ENCODE measurements at places on chromosomes 7 and 10.
A peak's percentile ranks its signal among the peaks of the same experiment; 100 is the strongest.

DNA sequence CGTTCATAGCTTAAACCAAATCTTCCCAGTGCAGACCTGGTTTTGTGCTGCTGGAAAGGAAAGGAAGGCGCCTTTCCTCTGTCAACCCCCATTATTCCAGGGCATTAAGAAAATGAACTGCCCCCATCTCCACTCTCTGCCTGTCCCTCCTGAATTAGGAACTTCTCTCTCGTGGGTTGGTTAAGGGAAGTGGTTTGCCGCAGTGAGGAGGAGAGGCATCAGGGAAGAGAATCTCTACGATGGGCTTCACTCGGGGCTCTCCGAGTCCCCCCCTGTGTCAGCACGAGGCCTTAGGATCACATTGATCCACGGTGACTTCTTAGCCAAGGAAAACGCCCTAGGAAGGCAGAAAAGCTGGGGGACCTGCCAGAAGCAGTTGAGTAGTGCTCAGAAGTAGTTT lies 53.9 kb upstream of the LYZL2 start:
- DNase-seq = no peak

- no peak for DNase-seq
Observed at GRCh38 chr7:65915921-65916657, 43.2 kb downstream of the VKORC1L1 start.

DNA sequence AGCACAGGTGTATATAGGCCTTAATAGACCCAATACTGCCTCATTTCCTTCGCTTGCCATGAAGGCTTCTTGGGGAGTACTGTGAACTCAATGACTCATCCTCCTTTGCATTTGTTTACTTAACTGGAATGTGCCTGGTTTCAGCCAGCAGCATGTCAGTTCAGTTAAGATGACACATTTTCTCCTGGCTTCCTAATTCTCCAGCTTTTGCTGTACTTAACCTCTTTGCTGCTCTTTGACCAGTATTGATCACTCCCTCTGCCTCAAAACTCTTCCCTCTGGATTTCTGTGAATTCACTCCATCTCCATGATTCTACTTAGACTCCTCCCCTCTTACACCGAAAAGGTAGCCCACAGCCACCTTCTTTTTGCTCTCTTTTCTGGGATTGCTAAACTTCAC lies 135.7 kb downstream of the MAGI2 start:
- peak; percentile 46 for DNase-seq

DNA sequence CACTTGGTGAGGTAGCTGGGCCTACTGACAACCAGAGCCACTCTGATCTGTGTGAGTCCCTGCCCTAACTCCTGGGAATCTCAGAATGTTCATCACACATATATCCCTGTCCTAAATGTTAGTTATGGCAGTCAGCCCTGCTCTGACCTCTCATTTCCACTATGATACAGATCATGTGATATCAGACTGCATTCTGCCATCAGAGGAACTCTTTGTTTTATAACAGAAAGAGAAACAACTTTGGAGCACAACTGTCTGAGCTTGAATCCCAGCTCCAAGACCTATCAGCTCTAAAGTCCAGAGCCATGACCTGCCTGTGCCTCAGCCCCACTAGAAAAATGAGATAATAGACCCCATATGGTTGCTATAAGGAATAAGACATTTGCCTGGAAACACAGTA lies 54.6 kb upstream of the ABCB4 start:
- DNase-seq = no peak

DNA sequence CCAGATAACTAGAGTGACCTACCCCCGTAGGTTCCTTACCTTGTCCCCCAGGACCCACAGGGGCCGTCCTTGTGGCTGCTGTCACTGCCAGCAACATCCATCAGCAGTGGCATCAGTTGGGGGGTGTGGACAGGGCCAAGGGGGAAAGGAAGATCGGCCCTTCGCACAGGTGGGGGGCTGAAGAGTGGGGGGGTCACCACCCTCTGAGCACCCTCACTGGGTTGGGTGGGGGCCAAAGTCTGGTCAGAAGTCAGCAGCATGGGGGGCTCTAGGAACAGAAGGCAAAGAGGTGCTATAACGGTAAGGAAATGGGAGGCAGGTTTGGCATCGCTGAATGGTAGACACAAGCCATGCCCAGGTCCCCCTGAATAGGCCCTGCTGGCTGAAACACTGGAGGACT lies 4.6 kb downstream of the NOBOX start:
- no peak for DNase-seq

DNA sequence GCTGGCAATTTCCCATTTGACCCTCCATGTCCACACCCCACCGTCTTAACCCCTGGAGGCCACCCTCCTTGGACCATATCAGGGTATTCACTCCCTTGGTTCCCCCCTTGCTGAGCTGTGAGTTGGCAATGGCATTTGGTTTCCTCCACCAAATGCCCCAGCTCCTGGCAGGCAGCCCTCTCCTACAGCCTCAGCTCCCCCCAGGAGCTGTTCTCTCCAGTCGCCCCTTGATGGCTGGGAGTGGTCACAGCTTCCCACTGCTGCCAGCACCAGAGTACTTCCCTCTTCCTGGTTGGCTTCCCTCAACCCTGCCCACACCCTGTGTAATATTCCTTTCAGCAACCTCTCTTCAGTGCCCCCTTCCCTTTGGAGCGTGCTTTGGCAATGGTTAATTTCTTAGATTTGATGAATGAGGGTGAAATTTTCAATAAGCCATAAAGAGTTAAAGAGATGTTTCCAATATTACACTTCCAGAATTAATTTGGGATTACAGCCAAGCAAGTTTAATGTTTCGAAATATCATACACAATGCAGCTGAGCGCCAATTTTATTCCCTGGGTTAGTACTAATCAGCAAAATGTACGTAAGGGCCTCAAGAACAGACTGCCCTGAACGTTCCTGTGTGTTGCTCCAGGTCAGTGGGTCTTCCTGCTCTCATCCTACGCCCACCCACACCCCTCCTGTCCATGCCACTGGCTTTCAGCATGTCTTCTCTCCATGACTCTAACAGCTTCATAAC lies 207.1 kb upstream of the NFE2L3 start:
- no peak for DNase-seq

GRCh38 chr7:142175594-142175993 lies 64.1 kb downstream of the MGAM2 start:
- no peak for DNase-seq

GRCh38 chr10:551373-552252 lies 137.9 kb downstream of the DIP2C start:
- DNase-seq = no peak

GRCh38 chr7:98229991-98230745 lies 18.9 kb downstream of the BHLHA15 start:
- DNase-seq = no peak

DNA sequence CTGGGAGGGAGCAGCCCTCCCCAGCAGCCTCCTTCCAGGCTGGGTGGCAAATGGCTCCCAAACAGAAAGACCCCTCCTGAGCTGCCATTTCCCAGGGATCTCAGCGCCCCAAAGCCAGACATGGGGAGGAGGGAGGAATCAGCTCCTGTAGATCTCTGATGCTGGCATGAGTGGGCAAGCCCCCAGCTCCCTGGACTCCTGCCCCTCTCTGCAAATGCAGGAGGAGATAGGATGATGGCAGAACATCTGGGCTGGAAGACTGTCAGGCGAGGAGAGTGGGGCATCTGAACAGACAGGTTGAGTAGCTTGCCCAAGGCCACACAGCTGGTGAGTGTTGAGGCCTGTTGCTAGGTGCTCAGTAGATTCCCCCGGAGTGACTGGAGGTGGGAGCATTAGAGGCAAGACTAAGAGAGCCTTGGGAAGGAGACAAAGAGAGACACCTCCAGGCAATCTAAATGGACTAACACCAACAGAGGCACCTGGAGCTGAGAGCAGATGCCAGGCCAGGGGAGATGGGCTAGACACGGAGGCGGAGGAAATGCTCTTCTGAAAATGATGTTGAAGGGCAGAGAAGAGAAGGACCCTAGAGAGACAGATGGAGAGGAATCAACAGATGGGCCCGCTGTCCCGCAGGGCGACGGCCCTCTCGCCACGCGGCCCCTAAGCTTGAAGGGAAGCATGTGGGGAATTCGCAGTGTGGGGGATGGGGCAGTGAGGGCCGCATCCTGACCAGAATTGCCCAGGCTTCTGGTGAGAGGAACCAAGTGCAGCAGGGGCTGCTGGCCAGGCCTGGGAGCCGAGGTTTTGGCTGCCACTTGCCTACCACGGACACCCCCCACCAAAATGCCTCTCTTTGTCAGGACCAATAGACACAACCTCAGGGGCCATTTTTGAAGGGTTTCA lies 84.8 kb upstream of the LRRC4 start:
- DNase-seq = no peak

DNA sequence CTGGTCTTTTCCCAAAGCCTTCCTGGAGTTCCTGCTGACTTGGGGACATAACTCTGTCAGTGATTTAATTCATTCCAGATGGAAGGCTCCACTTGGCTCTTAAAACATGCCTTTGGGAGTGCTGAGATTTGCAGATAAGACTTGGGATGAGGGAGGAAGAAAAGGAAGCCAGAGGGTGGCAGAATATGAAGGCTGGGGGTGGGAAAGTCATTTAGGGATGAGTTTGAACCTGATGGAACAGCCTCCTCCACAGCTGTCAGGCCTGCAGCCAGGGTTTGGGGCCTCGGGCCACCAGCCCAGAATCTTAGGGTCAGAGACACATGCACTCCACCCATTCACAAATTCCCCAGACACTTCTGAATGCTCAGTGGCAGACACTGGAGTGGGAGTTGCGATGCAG lies 28.4 kb upstream of the EIF5AL1 start:
- peak; percentile 92 for DNase-seq

GRCh38 chr7:66409493-66409892 lies 204.4 kb downstream of the TPST1 start:
- DNase-seq = no peak

GRCh38 chr7:112523871-112524270 lies 43.1 kb downstream of the LSMEM1 start:
- DNase-seq = no peak

GRCh38 chr7:51276967-51277366 lies 39.6 kb downstream of the COBL start:
- no peak for DNase-seq

DNA sequence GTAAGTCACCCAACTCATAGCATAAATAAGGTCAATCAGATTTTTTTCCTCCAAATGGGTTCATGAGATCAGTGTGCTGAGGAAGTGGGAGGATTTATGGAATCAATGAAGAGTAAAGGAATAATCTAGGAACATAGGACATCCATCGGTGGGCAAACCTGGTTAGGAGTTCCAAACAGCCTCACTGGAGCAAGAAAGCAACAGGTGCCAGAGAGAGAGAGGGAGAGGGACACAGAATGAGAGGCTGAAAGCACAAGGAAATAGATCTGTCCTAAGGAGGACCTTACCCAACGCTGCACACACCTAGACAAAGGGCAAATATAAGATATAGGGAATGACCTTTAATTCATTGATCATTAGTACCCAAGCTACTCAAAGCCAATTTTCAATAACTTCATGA lies 119.5 kb upstream of the ANKRD1 start:
- DNase-seq = no peak

GRCh38 chr7:90401989-90402388 lies 1.3 kb upstream of the CLDN12 start:
- DNase-seq = no peak

- no peak for DNase-seq
Observed at GRCh38 chr10:24034571-24034970, 174.4 kb upstream of the KIAA1217 start.

GRCh38 chr7:70082099-70082611 lies 483.9 kb downstream of the AUTS2 start:
- no peak for DNase-seq

- no peak for DNase-seq
Observed at GRCh38 chr7:101900103-101900502, 82.7 kb downstream of the CUX1 start.

DNA sequence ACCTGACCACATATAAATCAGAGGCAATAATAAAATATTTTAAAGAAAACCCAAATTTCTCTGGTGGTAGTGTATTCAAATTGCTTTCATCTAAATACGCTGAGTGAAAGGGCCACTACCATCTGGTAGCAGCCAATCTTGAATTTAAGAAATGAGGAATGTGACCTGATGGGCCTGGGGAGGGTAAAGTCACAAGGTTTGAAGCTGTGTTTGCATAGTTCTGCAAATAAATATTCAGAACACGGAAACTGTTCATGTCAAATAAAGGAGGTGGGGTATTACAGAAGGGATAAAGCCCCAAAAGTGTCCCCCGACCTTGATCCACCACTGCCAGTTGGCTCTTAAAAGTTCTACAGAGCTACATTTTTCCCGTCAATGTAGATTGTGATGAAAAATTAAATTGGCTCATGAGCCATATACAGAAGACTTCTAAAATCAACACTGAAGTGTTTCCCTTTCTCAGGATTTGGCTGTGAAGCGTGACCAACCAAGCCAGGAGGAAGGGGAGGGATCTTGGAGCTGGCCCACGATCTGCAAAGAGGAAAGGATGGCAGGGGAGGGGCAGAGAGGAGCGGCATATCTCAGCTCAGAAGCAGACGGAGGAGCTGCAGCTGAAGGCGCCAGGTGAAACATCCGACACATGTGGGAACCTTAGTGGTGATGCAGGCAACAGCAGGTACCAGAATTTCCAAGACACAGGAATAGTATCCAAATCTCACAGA lies 39.6 kb downstream of the MPP7 start:
- no peak for DNase-seq

- no peak for DNase-seq
Observed at GRCh38 chr10:77202857-77203256, 434.8 kb downstream of the KCNMA1 start.

DNA sequence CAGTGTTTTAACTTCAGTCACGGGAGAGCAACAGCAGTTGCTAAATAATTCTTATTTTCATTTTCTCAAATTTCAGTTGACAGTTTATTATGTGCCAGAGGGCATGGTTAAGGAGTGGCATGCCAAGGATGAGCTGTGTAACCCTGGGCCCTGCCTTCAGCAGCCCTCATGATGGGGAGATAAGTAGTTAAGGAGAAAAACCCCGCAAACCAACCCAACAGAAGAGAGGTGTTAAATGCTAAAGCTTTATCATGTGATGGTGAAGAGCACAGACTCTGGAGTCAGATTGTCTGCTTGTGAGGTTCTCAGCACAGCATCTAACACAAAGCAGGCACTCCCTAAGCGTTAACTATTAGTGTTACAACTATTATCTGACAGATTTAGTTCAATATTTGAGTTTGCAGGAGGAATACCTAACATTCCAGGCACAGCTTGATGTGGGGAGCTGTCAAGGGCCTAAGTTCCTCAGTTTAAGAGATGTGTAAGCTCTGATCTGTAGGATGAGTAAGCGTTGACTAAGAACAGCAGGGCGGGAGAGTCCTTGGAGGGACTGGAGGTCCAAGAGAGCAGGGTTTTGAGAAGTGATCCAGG lies 29.6 kb downstream of the STAM start:
- DNase-seq = peak; percentile 82

GRCh38 chr7:47475880-47476227 lies 106.1 kb downstream of the TNS3 start:
- DNase-seq = no peak

GRCh38 chr10:69972981-69973397 lies 79.7 kb upstream of the MACROH2A2 start:
- DNase-seq = peak; percentile 37

- DNase-seq = peak; percentile 50
Observed at GRCh38 chr10:69446650-69447151, 4.6 kb upstream of the TSPAN15 start.

GRCh38 chr7:143043391-143043790 lies 8.8 kb upstream of the OR6V1 start:
- DNase-seq = no peak

GRCh38 chr7:114835303-114835702 lies 86.6 kb upstream of the MDFIC start:
- DNase-seq = no peak

GRCh38 chr7:155618708-155619633 lies 25.5 kb upstream of the RBM33 start:
- no peak for DNase-seq

GRCh38 chr10:116699471-116700150 lies 42.8 kb downstream of the HSPA12A start:
- DNase-seq = no peak
